ENCODE measurements at places on chromosomes 7 and 10.

DNA sequence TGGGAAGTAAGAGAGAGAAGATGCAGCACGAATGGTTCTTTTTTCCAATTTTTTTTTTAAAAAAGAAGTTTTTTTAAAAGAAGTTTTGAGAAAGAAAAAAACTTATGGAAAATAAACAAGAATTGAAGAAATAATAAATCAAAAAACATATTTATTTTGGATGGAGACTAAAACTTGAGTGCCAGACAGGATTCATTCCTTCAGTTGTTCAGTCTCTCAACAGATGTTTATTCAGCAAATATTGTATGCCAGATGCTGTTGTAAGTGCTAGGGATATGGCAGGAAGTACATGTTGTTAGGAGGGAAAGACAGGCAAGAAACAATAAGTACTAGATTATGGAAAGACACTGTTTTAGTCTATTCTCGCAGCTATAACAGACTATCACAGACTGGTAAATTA is 750.7 kb upstream of the PHF14 start:
- H3K27me3 ChIP-seq: no peaks in the 10 kb centered on the region
- no peak overlapping the region for H3K27ac ChIP-seq
- no peaks in the 10 kb centered on the region for H3K36me3 ChIP-seq
- no peak overlapping the region for H3K4me3 ChIP-seq
- no peaks in the 10 kb centered on the region for H3K4me1 ChIP-seq
- DNase-seq: no peak

- no peaks in the 10 kb centered on the region for H3K4me1 ChIP-seq
- H3K27me3 ChIP-seq: no peaks in the 10 kb centered on the region
- H3K4me3 ChIP-seq: no peak overlapping the region
- no peak for DNase-seq
- no peak overlapping the region for H3K27ac ChIP-seq
- H3K36me3 ChIP-seq: no peaks in the 10 kb centered on the region
These were observed 26.5 kb upstream of the WNT16 start for GRCh38 chr7:121302214-121302745.

- no peaks in the 10 kb centered on the region for H3K36me3 ChIP-seq
- H3K27ac ChIP-seq: no peak overlapping the region
- H3K4me1 ChIP-seq: no peaks in the 10 kb centered on the region
- H3K4me3 ChIP-seq: no peak overlapping the region
- no peaks in the 10 kb centered on the region for H3K27me3 ChIP-seq
These were observed 57.5 kb downstream of the AGMO start for GRCh38 chr7:15504351-15504750.

DNA sequence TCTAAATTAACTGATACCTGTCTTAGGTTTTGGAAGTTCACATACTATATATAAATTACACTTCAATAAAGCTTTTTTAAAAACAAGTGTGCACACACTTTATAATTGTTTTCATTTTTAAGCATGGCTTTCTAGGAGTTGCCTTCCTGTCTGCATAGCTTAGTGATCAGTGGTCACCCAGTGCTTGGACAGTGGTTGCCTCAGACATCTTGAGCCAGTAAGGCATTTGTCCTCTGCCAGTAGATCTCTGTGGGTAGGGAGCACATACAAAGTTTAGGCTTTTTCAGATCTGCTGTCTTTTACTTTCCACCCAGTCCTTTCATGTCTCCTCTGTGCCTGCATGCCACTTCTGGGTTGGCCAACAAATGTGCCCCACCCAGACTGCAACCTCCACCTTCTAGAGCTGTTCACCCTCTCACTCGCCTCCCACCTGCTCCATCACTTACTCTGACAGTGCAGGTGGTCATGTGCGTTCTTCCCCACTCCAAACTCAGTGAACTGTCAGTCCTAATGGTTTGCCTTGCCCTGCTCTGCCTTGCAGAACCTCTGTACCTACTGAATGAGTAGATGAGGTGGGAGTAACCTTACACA is 31.7 kb downstream of the TPST1 start:
- peak overlapping the region; percentile 66 for H3K27ac ChIP-seq
- no peak for DNase-seq
- no peak overlapping the region for H3K4me3 ChIP-seq
- no peaks in the 10 kb centered on the region for H3K27me3 ChIP-seq
- no peaks in the 10 kb centered on the region for H3K36me3 ChIP-seq
- peaks cover 6% of the 10 kb centered on the region for H3K4me1 ChIP-seq

- no peak overlapping the region for H3K4me3 ChIP-seq
- H3K36me3 ChIP-seq: no peaks in the 10 kb centered on the region
- DNase-seq: no peak
- H3K27me3 ChIP-seq: no peaks in the 10 kb centered on the region
These were observed 24.3 kb downstream of the PTPN12 start for GRCh38 chr7:77561352-77561751.

GRCh38 chr7:378041-378420 is 88.1 kb downstream of the FOXL3 start:
- H3K4me1 ChIP-seq: no peaks in the 10 kb centered on the region
- DNase-seq: peak; percentile 10
- H3K27me3 ChIP-seq: no peaks in the 10 kb centered on the region
- no peaks in the 10 kb centered on the region for H3K36me3 ChIP-seq
- no peak overlapping the region for H3K4me3 ChIP-seq

DNA sequence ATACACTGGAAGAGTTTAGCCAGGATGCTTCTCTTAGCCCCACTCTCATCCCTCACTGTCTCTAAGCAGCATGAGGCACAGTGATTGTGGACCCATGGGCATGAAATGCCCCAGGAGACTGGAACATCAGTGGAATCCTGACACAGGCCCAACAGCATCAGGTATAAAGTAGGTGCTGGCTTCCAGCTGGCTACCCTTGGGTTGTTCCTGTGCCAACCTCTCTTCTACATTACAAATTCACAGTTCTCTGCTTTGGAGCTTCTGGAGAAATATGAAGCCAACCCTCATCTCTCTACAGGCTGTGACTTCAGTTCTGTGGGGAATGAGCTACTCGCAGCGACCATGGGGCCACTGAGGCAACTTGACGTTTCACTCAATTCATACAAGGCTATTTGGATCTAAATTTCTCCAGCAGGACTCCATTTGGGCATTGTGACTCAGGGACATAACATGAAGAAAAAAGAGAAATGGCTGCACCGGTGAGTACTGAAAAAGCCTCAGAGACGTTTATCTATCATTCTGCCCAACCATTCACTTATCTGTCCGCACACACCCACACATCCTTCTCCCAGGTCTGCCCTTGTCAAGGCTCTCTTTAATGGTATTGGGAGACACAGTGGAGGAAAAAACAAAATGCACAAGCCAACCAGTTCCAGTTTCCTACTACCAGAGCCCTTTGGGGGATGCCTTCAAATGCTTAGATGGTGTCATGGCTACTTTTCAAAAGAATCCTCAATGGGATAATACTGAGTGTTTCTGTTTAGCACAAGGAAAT is 35.4 kb upstream of the TM9SF3 start:
- no peak overlapping the region for H3K27ac ChIP-seq
- no peaks in the 10 kb centered on the region for H3K4me1 ChIP-seq
- no peaks in the 10 kb centered on the region for H3K27me3 ChIP-seq
- H3K36me3 ChIP-seq: no peaks in the 10 kb centered on the region

GRCh38 chr10:112835217-112835715 is 114.8 kb upstream of the TCF7L2 start:
- DNase-seq: no peak
- no peaks in the 10 kb centered on the region for H3K36me3 ChIP-seq
- no peak overlapping the region for H3K4me3 ChIP-seq
- H3K27ac ChIP-seq: no peak overlapping the region

DNA sequence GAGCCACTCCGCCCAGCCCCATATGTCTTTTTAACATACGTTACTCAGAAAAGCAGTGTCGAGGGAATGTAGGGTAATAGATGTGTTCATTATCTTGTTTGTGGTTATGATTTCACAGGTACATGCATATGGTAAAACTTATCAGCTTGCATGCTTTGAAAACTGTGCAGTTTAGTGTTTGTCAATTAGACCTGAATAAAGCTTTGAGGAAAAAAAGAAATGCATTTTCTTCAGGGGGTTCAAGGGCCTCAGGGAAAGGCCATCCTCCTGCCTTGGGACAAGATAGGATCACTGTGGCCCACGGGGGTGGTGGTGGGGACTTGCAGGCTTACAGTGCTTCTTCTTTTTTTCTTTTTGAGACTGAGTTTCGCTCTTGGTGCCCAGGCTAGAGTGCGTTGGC is 16.0 kb upstream of the C10orf95 start:
- no peak for DNase-seq
- no peaks in the 10 kb centered on the region for H3K4me1 ChIP-seq
- no peak overlapping the region for H3K4me3 ChIP-seq
- no peaks in the 10 kb centered on the region for H3K27me3 ChIP-seq
- no peak overlapping the region for H3K27ac ChIP-seq
- H3K36me3 ChIP-seq: no peaks in the 10 kb centered on the region

GRCh38 chr7:49644396-49645166 is 128.9 kb upstream of the VWC2 start:
- H3K36me3 ChIP-seq: no peaks in the 10 kb centered on the region
- DNase-seq: no peak
- H3K4me3 ChIP-seq: no peak overlapping the region

GRCh38 chr7:73521636-73522104 is 423 bp downstream of the BAZ1B start:
- DNase-seq: no peak
- H3K27ac ChIP-seq: peak overlapping the region; percentile 91
- H3K4me1 ChIP-seq: no peaks in the 10 kb centered on the region
- H3K36me3 ChIP-seq: no peaks in the 10 kb centered on the region
- peak overlapping the region; percentile 100 for H3K4me3 ChIP-seq

GRCh38 chr7:84188786-84189405 is 5.7 kb downstream of the SEMA3A start:
- H3K4me1 ChIP-seq: no peaks in the 10 kb centered on the region
- no peaks in the 10 kb centered on the region for H3K36me3 ChIP-seq
- no peak overlapping the region for H3K27ac ChIP-seq
- H3K4me3 ChIP-seq: no peak overlapping the region

- H3K4me1 ChIP-seq: no peaks in the 10 kb centered on the region
- no peak for DNase-seq
- H3K27me3 ChIP-seq: no peaks in the 10 kb centered on the region
- no peak overlapping the region for H3K27ac ChIP-seq
These were observed 203.3 kb downstream of the SEC23IP start for GRCh38 chr10:120095875-120096274.

DNA sequence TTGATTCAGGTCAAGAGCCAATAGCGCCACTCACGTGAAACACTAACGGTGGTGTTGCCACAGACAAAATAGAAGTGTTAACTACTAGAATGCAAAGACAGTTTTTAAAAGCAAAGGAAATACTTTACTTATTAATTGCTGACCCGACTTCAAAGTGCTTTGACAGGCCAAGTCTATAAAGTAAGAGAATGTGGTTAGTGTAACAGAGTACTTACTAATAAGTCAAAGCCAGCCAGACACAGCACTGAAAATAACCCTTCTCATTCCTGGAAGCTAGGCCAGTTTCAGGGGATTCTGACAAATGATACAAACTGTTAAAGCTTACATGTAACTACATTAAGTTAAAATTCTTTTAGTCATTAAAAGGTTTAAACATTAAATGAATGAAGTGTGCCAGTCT is 50.3 kb downstream of the ENO4 start:
- no peak for DNase-seq
- H3K4me1 ChIP-seq: no peaks in the 10 kb centered on the region
- H3K27ac ChIP-seq: no peak overlapping the region
- no peak overlapping the region for H3K4me3 ChIP-seq
- no peaks in the 10 kb centered on the region for H3K27me3 ChIP-seq

- H3K4me3 ChIP-seq: peak overlapping the region; percentile 92
- DNase-seq: no peak
- no peaks in the 10 kb centered on the region for H3K36me3 ChIP-seq
- H3K27ac ChIP-seq: peak overlapping the region; percentile 95
- H3K4me1 ChIP-seq: peaks cover 11% of the 10 kb centered on the region
- H3K27me3 ChIP-seq: no peaks in the 10 kb centered on the region
These were observed 1.3 kb upstream of the ZCCHC24 start for GRCh38 chr10:79446758-79447084.

GRCh38 chr7:16779051-16779450 is 25.5 kb downstream of the TSPAN13 start:
- no peak overlapping the region for H3K4me3 ChIP-seq
- no peak for DNase-seq
- no peaks in the 10 kb centered on the region for H3K36me3 ChIP-seq
- H3K4me1 ChIP-seq: no peaks in the 10 kb centered on the region
- no peak overlapping the region for H3K27ac ChIP-seq

DNA sequence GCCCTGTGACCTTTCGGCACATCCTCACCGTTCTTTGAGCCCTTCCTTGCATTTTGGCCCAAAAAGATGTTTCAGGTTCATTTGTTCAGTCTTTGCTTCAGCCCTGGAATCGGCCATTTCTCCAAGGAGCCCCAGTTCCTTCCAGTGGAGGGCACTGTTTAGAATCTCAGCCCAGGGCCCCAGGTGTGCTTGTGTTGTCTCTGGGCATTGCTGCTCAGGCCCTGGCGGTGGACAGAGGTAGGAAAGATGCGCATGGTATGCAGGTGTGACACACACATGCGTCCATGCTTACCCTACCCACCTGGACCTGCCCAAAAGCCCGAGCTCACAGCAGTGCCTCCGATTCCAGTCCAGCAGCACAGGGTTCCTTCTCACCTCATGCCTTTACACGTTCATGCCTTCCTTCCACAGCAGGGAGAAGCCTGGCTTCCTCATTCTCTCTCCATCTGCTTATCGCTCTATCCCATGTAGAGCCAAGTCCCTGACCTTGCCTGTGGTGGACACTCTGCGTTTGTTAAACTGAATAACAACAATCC is 70.6 kb downstream of the LHPP start:
- H3K4me3 ChIP-seq: no peak overlapping the region
- no peaks in the 10 kb centered on the region for H3K27me3 ChIP-seq
- no peak overlapping the region for H3K27ac ChIP-seq
- DNase-seq: no peak

GRCh38 chr7:30681815-30682211 is 443 bp downstream of the CRHR2 start:
- no peak for DNase-seq
- H3K4me1 ChIP-seq: no peaks in the 10 kb centered on the region

DNA sequence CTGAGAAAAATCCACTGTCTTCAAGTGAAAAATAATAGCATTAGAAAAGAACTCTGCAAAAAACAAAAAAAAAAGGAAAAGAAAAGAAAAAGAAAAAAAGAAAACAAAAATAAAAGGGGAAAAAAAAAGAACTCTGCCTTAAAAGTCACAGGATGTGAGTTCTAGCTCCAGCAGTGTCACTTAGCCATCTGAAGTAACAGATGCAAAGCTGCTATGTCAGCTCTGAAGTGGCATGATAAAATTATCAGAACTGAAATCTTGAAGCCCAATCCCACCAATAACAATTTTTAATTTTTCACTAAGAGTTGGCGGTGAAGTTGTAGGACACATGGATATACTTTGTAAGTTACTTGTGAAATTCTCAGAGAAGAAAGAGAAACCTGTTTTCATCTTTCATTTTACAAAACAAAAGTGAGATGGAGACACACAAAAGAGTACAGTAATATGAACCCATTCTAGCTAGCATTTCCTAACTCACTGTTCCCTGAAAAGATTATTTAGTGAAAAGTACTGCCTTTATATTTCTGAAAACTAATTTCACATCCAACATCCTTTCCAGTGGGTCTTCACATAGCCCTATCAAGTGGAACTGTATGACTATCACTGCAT is 103.5 kb downstream of the ELAPOR2 start:
- no peak overlapping the region for H3K4me3 ChIP-seq
- H3K4me1 ChIP-seq: no peaks in the 10 kb centered on the region
- no peaks in the 10 kb centered on the region for H3K27me3 ChIP-seq
- H3K36me3 ChIP-seq: no peaks in the 10 kb centered on the region

- no peak overlapping the region for H3K27ac ChIP-seq
- no peaks in the 10 kb centered on the region for H3K27me3 ChIP-seq
- no peak for DNase-seq
- no peaks in the 10 kb centered on the region for H3K36me3 ChIP-seq
- no peaks in the 10 kb centered on the region for H3K4me1 ChIP-seq
These were observed 191.7 kb downstream of the LRRN3 start for GRCh38 chr7:111282626-111283025.

- H3K27me3 ChIP-seq: no peaks in the 10 kb centered on the region
- DNase-seq: no peak
- no peaks in the 10 kb centered on the region for H3K36me3 ChIP-seq
- H3K4me3 ChIP-seq: no peak overlapping the region
These were observed 1019.4 kb downstream of the TYW1 start for GRCh38 chr7:68015978-68016532.
